Immature natural killer cell (primary cell): ENCODE measurements at places on chromosomes 4 and X.

GRCh38 chr4:145734576-145735346 lies 54.8 kb downstream of the C4orf51 start:
- DNase-seq: no peak

DNA sequence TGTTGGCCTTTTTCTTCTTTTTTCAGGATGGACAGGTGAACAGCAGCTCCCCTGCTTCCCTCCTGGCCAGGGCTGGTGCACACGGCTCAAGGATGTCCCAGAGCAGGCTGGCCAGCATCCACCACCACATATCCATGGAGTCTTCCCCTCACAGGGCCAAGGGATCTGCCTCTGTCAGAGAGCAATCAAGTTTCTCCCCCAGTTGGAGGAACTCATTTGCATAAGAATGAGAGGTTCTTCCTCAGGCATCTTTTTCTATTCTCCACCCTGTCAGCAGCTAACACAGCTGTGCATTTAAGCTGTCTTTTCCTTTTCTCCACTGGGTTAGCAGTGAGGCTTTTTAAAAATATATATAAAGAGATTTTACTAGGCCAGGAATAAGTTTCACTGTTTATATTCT lies 143.8 kb downstream of the ANAPC10 start:
- no peak for DNase-seq

DNA sequence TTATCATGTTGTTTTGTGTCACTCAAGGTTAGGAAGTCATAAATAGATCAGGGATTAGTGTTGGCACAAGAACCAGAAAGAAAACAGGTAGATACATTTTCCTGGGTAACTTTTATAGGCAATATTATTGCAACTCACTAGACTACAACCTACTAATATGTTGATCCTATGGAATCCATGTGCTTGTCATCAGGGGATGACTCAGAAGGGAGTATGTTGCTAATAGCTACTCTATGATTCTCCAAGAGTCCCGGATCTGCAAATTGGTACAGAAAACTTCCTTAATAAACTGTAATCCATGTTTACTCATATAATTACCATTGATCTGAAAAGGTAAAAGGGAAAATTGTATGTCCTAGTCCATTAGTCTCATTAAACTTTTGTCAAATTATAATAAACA lies 11.7 kb upstream of the GNRHR start:
- no peak for DNase-seq

GRCh38 chrX:3962511-3963311 lies 249.3 kb upstream of the PRKX start:
- no peak for DNase-seq
